AG04450 (cell line): ENCODE measurements at places on chromosomes 4 and X. TPM values are rescaled to one million over a fixed set of nuclear protein-coding genes. Genes with fewer than 3 reads are reported as not detected.

GRCh38 chr4:140426610-140427105 is 790 bp downstream of the CLGN start:
- DNase-seq: no peak

DNA sequence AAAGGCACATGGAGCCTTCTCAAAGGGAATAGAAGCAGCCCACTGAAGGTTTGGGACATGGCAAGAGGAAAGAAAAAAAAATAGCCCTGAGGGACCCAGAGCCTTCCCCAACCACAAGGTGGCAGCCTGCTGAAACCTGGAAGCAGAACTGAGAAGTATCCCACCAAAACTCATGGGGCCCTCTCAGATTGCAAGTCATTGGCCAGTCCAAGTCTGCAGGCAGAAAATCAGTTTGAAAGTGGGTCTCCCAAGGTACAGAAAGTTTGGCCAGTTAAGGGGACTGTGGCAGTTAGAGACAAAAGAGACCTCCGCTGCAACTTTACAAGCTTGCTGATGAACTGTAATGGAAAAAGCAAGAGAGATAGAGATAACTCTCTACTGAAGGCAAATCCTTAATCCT is 155.8 kb downstream of the ANTXR2 start:
- no peak for DNase-seq

The ASB12 gene
- not detected in 2 replicates for polyA plus RNA-seq

- DNase-seq: peak; percentile 10
Observed at GRCh38 chr4:102344954-102345794, at the start of gene SLC39A8. SLC39A8 (minus strand) TSS chr4:102345482; CDS start chr4:102344662, 820 bp downstream.

DNA sequence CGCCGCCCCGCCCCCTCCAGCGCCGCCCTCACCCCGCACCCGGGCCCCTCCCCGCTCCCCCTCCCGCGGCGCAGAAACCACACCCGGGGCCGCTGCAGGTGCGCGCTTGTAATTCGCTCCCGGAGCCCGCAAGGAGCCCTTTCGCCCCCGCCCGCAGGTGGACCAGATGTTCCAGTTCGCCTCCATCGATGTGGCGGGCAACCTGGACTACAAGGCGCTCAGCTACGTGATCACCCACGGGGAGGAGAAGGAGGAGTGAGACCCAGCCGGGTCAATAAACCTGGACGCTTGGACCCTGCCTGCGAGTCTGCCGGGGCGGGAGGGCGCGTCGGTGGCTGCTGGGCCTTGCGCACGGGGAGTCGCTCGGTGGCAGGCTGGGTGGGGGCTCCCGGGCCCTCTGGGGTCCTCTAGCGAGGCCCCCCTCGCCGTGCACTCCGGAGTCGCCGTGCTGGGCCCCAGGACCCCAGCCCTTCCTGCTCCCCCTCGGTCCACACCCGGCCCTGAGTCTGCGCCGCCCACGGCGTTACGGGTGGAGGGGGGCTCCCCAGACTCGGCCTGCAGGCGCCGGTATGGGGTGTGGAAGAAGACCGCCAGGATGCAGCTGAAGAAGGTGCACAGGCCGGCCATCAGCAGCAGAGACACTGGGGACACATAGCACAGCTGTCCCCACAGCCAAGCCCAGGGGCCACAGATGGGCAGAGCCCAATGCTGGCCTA is 7.1 kb downstream of the SLC49A3 start:
- DNase-seq: no peak

DNA sequence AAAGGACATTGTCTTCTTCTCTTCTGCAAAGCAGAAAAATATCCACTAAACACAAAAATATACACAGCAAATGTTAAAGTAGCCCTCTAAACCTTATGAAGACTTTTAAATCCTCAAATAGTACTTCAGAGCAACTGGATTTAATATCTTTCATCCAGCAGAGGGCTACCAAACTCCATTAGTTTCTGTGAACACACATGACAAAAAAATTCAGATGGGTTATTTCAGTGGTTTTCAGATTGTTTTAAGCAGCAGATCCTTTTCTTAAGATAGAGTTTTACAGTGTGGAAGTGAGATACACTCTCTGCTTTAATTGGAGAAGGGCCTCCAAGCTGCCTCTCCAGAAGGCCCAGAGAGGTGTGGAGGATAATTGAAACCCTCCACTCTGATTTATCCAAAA is 56.7 kb downstream of the ANK2 start:
- peak; percentile 4 for DNase-seq

The HTR2C gene
- polyA plus RNA-seq: not detected in 2 replicates

DNA sequence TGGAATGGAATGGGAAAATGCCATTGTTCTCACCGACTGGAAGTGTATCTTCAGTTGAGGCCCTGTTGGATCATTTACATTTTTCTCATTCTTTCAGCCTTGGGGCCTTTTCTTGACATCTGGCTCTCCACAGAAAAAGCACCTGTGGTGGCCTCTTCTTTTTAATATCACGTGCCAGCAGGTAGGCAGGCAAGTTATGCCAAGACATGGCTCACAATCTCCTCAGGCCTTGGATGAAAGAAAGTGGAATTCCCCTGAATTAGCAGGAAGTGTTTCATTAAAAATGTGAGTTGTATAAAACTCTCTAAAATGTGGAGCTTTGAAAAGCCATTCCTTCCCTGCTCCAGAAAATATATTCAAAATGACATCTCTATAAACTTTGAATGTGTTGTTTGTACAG is 122.1 kb downstream of the FRAS1 start:
- no peak for DNase-seq

The N4BP2 gene
- polyA plus RNA-seq: 3.2 and 5.7 TPM in 2 replicates
